ENCODE measurements at places on chromosomes 13 and 19.
A peak's percentile ranks its signal among the peaks of the same experiment; 100 is the strongest.

DNA sequence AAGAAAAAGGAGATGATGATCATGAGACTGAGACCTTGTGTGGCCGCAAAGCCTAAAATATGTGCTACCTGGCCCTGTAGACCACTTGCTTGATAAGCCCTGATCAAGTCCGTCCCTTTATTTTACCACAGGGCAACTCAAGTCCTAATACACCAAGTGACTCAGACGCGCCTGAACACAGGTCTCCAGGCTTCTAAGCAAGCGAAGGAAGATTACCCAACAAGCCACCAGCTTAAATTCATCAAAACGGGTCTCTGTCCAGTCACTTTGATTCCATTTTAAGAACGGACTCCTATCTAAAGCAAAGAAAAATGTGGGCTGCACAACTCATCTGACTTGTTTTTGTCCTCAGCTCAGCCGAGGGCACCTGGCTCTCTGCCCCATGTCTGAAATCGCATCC is 26.8 kb downstream of the SLC7A1 start:
- DNase-seq, result no peak

DNA sequence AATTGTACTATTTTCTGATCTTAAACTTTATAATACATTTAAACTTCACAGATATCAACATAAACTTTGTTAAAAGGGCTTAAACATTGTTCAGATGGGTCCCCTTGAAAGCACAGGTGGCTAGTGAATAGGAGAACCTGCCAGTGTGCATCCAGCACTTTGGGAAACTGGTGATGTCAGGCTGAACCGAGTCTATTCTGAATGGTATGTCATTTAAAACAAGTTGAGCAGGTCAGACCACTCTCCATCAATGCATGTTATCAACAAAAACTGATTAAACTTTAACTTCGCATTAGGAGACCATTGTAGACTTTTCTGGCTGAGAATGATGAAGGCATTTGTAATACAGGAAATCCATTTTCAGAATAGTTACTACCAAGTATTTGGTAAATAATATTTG is 50.1 kb upstream of the FREM2 start:
- no peak for DNase-seq

- DNase-seq, result peak; percentile 83
Measured at GRCh38 chr13:73984949-73985691, 149.1 kb downstream of the KLF12 start.

DNA sequence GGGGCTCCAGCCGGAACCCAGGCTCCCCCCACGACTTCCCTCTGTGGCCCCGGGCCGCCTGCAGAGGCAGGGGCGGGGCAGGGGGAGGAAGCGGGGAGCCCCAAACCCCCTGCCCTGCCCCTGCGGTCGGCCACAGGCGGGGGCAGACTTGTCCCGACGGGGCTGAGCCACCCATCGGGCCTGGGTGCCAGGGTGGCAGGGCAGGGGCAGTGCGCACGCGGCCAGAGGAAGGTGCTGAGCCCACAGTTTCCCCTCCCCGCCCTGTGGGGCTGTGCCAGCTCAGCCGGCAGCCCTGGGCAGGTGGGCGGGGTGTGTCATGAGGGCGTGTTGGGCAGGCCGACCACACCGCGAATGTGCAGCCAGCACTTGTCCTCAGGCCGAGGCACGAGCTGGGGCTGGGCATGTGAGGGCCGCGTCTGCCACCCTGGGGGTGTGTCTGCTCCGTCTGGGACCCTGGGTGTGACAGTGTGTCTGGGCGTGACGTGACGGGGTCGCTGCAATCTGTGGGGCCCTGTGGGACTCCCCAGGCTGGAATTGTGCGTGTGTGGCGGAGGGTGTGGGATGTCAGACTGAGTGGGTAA is 17.7 kb downstream of the CCDC97 start:
- DNase-seq, result peak; percentile 88

GRCh38 chr19:15902254-15902653 is 4.4 kb upstream of the CYP4F2 start:
- DNase-seq, result no peak

- no peak for DNase-seq
Measured at GRCh38 chr19:52258426-52258825, 11.0 kb upstream of the ZNF766 start.

DNA sequence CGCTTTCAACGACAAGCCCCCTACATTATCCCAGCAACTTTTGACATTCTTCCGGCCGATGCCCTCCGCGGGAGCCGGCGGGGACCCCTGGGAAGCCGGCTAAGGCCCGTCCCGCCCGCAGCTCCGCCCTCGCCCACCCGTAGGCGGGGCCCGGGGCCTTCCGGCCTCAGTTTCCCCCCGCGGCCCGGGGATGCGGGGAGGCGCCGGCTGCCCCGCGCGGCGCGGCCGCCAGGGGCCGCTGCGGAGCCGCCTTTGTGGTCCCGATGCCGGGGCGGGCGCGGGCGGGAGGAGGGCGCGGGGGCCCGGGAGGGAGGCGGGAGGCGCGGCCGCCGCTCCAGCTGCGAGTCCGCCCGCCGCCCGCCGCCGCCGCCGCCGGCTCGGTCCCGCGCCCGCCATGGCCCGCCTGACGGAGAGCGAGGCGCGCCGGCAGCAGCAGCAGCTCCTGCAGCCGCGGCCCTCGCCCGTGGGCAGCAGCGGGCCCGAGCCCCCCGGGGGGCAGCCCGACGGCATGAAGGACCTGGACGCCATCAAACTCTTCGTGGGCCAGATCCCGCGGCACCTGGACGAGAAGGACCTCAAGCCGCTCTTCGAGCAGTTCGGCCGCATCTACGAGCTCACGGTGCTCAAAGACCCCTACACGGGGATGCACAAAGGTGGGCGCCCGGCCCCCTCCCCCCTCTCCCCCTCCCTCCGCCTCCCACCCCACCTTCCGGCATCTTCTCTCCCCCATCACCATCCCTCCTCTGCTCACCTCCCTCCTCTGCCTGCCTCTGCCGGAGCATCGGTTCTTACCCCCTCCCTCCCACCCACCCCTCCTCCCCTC is at the start of gene CELF5:
Gene CELF5, plus strand, starts transcription at position 316 of the 823 bp plus-strand sequence. Its CDS starts 79 bp downstream, at position 395.
- DNase-seq, result peak; percentile 42

DNA sequence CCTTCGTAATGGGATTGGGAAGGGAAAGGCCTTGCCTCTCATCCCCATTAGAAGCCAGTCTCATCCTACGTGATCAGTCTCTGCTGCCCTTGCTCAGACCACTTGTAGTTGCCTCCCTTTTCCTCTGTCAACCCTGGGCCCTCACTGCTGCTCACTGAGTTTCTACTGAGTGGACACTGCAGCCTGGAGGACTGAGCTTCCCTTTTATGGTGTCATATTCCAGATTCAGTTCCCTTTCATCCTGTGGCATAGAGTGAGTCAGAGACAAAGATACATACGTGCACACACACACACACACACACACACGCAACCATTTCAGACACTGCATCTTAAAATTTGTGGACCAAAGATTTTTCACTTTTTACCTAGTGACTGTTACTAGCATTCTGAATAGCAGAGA is 56.6 kb downstream of the COG3 start:
- no peak for DNase-seq

DNA sequence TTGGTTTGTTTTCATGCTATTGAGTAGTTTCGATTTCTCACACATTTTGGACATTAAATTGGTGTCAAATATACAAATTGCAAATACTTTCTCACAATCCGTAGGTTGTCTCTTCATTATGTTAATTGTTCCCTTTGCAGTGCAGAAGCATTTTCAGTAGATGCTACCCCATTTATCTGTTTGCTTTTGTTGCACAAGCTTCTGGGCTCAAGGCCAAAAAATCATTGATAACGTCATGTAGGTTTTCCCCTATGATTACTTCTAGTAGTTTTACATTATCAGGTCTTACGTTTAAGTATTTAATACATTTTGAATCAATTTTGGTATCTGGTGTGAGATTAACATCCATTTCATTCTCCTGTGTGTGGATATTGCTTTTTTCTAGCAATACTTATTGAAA is 14.0 kb upstream of the ZNF347 start:
- no peak for DNase-seq

DNA sequence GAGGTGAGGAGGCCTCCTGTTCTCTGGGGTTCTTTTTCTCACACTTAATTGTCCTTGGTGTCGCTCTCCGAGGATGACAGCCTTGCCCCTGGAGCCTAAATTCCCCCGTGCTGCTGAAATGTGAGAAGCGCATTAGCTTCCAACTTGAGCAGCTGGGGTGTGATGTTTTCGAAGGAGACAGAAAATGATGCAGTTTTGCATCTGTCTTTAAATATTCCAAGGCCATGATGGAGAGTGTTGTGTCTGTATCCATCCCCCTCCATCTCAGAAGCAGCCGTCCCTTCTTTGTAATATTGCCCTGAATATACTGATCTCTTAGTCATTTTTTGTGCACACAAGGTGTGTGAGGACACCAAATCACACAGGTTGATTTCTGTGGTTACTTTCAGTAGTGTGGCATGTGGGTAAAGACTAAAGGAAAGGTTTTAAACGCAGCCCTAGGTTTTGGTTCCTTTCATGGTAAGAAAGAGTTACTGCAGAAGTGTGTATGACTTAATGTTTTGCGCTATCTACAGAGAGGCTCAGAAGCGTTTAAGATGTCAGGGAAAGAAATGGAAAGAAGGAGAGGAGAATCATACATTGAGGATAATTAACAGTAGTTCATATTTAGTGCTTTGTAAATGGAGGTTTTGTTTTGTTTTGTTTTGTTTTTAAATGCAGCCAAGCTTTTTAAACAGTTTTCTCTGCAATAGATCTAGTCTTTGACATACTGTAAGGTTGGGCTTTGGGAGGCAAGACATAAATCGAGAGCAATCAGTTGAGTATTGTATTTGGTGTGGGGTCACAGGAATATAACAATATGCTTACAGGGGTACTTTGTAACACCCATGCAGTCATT is 1.6 kb downstream of the NBEA start:
- no peak for DNase-seq

GRCh38 chr19:16033136-16033530 is 43.2 kb upstream of the TPM4 start:
- no peak for DNase-seq

GRCh38 chr13:74466020-74466419 is 331.8 kb upstream of the KLF12 start:
- DNase-seq, result no peak

DNA sequence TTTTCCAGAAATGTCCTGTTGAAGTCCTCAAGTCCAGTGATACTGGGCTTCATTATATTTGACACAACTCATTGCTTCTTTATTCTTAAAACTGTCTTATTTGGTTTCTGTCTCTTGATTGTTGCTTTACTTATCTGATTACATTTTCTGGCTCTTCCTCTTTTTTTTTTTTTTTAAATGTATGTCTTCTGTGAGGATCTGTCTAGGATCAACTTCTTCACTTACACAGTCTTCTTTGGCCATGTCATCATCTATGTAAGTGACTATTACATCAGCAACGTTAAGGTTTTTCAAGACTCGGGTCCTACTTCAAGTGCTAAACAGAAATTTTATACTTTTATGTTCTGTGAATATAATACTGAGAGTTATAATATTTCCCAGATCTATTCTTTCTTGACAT is 162.1 kb downstream of the PDS5B start:
- no peak for DNase-seq

DNA sequence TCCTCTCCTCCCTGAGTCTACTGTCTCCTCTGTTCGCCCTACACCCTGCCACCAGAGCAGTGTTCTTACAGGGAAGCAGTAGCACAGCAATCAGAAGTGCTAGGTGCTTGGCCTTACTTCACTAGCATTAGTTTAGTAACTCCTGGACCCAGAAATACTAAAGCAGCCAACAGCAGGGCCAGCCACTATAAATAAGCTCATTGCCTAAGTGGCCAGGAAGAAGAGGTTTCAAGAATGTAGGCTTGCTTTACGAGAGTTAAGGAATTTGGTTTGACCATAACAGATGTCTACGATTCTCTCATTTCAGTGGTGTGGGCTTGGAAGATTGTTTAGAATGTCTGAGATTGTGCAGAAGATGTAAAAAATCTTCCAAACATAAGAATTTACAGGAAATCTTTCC is 103.3 kb downstream of the ZAR1L start:
- no peak for DNase-seq

GRCh38 chr19:45498411-45499195 is at the start of gene PPM1N:
Gene PPM1N, plus strand, starts transcription at chr19:45498443. Its CDS starts 30 bp downstream, at chr19:45498473.
- peak; percentile 62 for DNase-seq

DNA sequence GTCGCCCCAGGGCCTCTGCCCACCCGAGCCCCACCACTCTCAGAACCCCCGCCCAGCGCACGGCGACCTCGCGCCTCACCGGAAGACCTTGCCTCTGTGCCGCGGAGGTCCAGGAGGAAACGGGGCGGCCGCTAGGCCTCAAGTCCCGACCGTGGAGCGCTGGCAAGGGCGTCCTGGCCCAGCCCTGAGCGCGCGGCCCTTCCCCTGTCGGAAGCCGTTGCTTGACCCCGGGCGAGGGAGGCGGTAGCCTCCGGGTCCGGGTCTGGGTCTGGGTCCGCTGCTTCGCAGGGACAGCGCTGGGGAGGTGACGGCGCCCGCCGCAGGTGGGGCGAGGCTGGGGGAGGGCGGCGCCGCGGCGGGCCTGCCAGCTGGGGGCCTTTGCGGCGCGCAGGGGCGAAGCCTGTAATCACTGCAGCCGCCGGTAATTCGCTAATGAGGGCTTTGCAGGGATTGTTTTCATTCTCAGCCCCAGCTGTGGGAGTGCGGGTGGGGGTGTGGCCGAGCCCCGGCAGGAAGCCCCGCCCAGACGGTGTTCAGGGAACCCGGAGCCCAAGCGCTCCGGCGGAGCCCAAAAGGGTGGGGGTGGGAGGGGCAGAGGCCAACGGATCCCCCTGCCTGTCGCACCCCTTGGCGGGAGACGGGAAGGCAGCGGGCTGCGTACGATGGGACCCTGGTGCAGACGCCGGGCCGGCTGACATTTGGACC is 8.6 kb downstream of the C19orf25 start:
- peak; percentile 59 for DNase-seq

GRCh38 chr13:37616131-37616530 is 17.6 kb upstream of the POSTN start:
- no peak for DNase-seq

DNA sequence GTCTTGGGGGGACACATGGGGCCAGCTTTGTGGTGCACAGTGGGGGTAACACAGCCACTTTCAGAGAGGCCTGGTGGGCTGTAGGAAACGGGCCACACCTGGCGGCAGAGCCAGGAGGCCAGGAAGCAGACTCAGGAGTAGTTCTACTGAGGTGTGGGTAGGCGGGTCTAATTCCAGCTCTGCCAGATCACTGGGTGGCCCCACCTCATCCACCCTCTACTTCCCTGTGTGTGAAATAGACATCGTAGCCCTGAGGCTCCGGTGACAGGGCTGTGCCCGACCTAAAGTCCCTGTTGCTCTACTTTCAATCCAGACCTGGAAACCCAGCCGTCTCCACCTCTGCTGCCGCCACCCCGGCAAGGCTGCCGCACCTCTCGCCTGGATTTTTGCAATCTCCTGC is 4.0 kb downstream of the NKPD1 start:
- DNase-seq, result no peak

GRCh38 chr13:46051968-46052318 is 603 bp downstream of the ZC3H13 start:
- DNase-seq, result no peak

- peak; percentile 93 for DNase-seq
Measured at GRCh38 chr19:49680421-49681351, 3.6 kb downstream of the PRMT1 start.

- DNase-seq, result no peak
Measured at GRCh38 chr19:40805258-40805868, 6.4 kb downstream of the EGLN2 start.

GRCh38 chr19:2050349-2050990 is 574 bp downstream of the MKNK2 start:
- DNase-seq, result no peak

Data from stimulated activated CD4-positive, alpha-beta T cell treated with anti-CD3 and anti-CD28 coated beads, Interleukin-1b, Interleukin-23, amount 100 ng/mL, for 48 hours (primary cell).